ENCODE measurements at places on chromosomes 1 and 21. TPM values are rescaled to one million over a fixed set of nuclear protein-coding genes. Genes with fewer than 3 reads are reported as not detected.
A peak's percentile ranks its signal among the peaks of the same experiment; 100 is the strongest.

- DNase-seq: no peak
These were observed 41.3 kb upstream of the ARHGEF10L start for GRCh38 chr1:17498214-17498613.

GRCh38 chr1:8653878-8654277, 163.6 kb downstream of the RERE start:
- no peak for DNase-seq

DNA sequence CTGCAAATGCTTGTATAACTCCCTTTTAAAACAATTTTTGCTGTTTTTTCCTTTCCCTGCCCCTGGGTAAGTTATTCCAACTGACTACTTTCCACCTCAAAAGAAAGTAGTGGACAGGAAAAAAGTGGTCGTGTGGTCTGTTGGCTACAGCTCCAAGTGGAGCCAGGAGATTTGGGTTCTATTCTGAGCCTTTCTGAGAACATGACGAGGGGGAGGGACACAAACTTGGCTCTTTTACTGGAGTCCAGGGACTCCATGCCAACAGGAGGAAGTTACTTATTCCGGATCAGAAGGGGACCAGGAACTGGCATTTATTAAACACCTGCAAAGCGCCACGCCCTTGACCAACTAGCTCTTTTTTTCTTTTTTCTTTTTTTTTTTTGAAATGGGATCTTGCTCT, 79.0 kb upstream of the CAPZB start:
- no peak for DNase-seq

DNA sequence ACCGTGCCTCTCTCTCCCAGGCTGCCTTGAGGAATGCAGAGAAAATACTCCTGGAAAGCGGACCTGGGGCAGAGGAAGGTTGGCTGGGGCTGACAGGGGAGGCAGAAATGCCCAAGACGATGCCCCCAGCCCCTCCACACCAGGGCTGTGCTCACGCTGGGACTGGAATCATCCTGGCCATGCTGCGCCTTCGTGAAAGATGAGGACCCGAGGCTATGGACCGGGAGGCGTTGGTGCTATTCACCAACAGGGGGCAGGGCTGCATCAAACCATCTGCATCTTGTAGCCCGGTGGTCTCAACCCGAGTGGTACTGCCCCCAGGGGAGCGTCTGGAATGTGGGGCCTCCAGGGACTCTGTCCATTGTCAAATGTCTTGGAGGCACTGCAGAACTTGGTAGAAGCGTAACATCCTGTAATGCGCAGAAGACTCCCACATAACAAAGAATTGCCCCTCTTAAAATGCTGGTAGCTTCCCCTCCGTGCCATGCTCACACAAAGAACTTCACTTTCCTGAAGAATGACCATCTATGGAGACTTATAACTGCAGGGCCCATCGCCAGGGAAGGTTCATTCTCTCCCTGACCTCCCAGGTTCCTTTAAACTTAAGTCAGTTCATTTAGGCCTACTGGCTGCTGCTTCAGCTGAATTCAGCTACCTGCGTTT, 251.2 kb downstream of the RRAGC start:
- DNase-seq: peak; percentile 23

DNA sequence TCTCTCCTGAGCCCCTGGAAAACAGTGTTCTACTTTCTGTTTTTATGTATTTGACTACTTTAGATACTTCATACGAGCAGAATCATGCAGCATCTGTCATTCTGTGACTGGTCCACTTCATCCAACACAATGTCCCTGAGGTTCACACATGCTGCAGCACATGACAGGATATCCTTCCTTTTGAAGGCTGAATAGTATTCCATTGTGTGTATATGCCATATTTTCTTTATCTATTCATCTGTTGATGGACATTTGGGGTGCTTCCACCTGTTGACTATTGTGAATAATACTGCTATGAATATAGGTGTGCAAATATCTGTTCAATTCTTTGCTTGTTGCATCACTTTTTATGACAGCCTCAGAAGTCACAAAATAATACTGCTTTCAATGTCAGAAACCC, 55.8 kb downstream of the SH3GLB1 start:
- DNase-seq: no peak

Gene TNN
- polyA plus RNA-seq: 2.9 TPM

Gene ORC1
- 5.3 TPM for polyA plus RNA-seq

Measured in right lung (tissue), 10 donors.